ENCODE measurements at places on chromosomes 11 and 22.
A peak's percentile ranks its signal among the peaks of the same experiment; 100 is the strongest.

DNA sequence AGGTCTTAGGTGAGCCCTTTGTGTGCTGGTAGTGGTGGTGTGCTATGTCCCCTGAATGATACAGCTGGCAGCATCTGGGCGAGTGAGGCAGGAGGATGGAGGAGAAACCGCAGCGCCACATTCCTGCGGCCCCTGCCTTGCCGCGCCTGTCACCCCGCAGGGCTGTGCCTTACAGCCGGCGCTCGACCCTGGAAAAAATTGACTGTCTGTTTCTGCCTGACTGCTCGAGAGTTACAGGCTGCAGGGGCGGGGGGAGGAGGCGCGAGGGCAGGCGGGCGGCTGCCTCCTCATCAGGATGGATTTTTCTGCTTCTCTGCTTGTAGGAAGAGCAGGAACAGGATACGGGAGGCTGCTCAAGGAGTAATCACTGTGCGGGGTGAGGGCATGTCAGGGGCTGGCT, 443.4 kb downstream of the MIAT start:
- DNase-seq, result no peak

GRCh38 chr11:114228435-114229411, 67.5 kb upstream of the NNMT start:
- no peak for DNase-seq

DNA sequence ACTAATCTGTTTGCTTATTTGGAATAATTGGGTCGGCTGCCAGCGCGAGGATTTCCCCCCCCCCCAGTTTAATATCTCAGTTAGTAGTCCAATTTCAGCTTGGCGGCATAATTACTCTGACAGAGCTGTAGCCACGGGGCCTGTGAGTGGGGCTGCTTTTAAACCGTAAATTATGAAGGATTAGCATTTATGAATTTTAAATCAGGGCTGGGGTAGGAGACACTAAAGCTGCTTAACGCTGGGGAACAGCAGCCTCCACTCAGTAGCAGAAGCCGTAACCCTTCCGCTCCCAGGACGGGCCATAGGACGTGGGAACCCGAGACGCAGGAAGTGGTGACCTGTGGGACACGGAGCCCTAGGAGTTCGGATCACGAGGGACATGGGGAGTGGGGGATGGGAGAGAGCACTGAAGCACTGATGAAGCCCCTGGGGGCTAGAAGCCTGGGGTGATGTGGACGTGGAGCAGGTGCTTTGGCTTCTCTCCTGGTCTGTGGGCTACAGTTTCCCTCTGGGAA, 66.2 kb upstream of the LMO1 start:
- DNase-seq, result no peak

DNA sequence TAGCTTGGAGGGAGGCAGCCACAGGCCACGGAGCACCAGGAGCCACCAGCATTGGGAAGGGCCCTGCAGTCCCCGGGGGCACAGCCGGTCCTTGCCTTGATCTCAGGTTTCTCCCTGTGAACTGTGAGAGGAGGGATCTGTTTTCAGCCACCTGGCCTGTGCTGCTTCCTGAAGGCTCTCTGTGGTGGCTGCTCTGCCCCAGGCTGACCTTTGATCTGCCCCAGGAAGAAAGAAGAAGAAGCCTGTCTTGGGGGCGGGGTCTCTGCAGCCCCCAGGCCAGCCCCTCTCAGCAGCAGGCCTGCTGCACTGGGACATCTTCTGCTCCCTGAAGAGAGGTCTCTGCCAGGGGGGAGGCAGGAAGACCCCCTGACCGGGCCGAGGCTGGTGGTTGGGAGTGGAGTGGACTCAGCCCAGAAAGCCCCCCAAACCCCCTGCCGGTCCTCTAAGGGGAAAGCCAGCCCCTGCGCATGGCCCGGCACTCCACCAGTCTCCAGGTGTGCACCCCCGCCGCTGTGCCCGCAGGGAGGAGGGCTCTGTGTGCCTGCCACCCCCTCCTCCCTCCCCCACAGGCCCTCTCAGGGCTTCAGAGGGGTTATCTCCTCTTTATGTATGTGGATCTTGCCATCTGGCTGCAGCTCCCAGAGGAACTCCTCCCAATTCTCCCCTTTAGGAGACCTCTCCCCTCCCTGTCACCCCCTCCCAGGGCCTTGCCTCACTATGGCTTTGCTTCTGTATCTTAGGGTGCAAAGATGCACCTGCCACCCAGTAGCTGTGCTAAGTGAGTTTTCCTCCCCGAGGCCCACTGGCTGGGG, 675.3 kb downstream of the BRD1 start:
- no peak for DNase-seq

DNA sequence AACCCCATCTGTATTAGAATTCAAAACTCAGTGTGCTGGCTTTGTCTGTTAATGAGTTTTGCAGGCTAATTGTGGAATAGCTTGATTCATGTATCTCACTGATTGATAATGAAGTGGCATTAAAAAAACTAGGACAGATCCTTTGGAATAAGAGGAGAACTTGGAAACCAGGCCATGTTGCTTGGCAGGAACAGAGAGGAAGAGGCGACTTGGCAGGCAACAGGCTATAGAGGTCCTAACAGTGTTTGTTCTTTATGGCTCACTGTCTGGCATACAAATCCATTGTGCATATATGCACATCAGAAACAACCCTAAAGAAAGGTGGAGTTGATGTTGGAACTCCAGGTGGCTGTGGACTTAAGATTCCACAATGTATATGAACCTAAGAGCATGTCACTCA, 17.4 kb upstream of the OR9I1 start:
- DNase-seq, result no peak

DNA sequence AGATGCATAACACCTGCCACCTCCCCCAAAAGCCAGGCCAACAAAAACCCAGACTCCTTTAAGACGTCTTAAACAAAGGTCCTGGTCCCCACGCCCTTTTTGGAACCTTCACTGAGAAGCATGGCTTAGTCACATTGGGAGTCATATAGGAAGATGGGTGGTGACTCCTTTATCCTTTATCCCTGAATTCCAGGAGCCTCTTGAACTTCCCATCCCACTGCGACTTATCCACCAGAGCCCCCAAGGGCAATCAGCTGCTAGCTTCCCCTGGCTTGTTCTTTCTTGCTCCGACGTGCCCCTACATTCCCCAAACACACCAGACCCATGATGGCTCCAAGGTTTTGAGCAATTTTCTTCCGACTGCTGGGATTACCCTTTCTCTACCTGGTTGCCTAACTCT, 567.0 kb upstream of the CADM1 start:
- DNase-seq, result no peak

DNA sequence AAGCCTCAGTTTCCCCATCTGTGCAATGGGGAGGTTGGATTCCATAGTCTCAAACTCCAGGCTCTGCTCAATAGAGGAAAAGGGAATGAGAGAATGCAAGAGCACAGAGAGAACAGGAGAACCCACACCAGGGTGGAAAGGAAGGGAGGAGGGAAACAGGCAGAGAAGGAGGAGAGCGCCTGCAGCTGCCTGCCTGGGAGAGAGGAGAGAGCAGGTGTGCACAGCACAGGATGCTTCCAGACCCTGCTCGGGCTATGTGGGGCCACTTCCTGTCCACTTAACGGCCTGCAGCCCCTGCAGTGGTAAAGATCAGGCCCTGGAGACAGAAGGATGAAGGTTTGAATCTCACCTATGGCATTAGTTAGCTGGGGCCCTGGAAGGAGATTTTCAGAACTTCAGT, 12.3 kb downstream of the LRRC32 start:
- DNase-seq, result no peak

DNA sequence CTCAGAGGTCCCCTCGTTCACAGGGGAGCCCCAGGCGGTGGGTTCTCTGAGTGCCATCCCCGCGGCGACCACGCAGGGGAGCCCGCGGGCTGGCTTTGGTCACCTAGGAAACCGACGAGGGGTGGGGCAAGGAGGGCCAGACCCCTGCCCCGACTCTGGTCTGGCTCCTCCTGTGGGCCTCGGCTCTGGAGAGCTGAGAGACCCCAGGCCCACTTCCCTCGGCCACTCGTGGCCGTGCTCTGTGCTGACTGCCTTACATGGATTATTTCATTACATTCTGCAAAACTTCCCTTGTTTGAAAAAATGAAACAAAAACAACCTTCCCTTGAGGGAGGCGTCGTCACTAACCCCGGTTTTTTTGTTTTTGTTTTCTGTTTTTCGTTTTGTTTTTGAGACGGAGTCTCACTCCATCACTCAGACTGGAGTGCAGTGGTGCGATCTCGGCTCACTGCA, 15.1 kb upstream of the CYTH4 start:
- peak; percentile 83 for DNase-seq

DNA sequence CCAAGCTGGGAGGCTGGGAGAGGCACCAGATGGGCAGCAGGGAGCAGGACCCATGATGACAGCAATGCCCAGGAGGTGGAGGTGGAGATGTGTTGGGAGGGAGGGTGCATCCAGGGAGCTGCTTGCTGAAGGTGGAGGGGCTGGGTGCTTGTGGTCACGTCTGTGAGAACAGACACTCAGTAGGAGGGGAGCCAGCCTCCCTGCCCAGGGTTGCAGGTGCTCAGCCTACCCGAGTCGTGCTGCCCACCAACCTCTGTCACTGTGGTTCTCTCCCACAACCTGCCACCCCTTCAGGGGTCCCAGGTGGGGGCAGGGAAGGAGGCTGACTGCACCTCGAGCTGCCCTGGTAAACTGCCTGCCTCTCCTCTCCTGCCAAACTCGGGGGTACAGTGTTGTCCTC, 5.5 kb downstream of the PRDX5 start:
- DNase-seq, result no peak

DNA sequence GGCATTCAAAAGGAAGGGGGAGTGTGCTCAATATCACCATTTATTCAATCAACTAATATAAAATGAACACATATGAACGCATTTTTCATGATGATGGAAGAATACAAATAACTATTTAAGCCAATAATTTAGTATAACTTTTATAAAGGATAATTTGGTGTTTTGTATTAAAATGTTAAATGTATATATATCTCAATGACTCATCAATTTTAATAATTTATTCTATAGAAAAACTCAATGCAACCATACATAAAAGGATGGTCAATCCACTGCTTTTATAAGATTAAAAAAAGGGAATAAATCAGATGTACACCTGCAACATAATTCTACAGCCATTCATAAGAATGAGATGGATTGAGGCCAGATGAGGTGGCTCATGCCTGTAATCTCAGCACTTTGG, 50.6 kb downstream of the PICALM start:
- no peak for DNase-seq

- DNase-seq, result no peak
These were observed 232.7 kb downstream of the DSCAML1 start for GRCh38 chr11:117564321-117564720.
